ENCODE measurements at places on chromosomes 7 and 10.

DNA sequence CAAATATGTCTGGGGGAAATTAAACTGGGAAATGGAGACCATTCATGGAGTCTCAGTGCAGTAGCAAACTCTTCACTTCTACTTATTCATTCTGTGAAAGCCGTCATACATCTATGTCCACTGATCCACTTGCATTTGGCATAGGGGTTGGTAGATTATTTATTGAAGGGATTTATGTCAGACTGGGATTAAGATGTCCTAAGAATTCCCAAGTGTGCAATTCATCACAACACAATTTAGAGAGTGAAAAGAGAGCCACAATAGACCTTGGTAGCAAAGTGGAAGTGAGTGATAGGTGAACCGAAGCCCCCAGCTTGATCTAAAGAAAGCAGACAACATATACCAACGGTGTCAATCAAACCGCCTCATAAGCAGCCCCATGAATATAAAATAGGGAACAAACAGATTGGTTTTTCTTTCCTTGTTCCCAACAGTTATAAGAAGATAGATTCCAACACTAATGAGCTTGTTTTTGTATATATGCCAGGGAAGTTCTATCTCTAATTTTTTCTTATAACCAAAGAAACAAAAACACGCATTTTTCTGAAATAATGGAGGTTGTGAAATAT is 234.3 kb downstream of the CACNA2D1 start:
- no peak for DNase-seq

DNA sequence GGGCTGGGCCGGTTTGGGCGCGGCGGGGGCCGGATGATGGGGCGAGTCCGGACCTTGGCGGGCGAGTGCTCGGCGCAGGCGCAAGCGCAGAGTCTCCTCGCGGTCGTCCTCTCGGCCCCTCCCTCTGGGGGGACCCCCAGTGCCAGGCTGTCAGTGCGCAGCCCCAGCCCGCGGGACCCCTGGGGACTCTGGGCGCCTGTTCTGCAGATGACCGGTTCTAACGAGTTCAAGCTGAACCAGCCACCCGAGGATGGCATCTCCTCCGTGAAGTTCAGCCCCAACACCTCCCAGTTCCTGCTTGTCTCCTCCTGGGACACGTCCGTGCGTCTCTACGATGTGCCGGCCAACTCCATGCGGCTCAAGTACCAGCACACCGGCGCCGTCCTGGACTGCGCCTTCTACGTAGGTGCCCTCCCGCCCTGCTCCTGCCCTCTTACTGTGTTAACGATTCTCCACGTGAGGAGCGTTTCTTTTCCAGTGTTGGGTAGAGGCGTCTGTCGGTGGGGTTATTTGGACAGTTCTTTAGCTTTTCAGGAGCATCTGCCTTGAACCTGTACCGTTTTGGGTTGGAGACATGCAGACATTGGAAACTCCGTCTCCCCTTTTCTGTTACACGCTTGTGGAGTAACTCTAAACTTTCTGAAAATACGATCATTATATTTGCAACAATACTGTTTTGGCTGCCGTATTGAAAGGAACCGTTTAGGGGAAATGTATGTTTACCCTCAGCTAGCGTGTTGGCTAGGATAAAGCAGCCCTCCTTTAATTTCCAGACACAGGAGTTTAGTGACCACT is 706 bp downstream of the BUB3 start:
- no peak for DNase-seq

DNA sequence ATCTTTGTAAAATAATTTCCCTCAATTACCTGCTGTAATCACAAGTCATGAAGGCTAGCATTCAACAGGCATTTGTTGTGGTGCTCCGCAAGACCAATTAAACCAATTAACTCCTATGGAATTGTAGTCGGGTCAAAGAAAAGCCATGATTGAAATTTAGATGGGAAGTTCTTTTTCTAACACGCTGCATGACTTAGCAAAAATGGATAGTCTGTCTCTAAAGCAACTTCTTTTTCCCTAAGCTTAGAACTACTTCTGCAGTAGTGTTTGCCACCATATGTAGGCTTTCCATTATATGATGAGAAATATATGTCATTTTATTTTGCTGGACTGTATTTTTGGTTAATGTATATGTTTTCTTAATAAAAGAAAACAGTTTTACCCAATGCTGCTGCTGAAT is 119.1 kb downstream of the TSPAN12 start:
- no peak for DNase-seq

- no peak for DNase-seq
Observed at GRCh38 chr7:54419209-54419608, 123.0 kb upstream of the VSTM2A start.

DNA sequence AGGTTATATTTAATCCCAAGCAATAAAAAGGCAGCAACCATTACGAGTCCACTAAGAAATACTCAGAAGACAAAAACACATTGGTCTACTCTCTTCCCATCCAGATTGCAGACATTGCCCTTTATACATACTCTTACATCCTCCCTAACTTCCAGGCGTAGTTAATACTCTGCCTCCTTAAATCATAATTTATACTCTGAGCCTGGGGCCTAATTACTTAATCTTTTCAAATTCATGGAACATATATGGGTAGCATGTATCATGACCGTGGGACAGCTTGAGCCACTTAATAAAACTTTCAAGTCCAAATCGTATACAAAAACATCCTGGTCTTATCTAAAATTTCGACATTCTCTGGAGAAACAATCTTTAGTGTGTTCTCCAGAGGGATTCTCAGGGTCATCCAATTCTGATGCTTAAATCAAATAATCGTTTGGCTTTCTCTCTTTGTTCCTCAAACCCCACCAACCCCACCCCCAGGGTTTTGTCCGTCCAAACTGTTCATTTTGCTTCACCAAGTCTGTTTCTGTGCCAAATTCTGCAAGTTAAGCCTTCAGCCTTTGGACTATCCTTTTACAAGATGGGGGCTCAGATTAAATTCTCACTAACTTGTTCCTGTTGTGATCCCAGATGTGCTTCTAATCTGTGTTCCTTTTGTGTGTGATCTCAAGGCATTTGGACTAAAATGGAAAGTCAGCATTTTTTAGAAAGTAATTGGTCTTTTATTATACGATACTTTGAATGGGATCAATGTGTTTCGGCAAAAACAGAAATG is 86.4 kb downstream of the ADAM12 start:
- no peak for DNase-seq

GRCh38 chr7:150803161-150803860 is 2.7 kb downstream of the TMEM176A start:
- no peak for DNase-seq

DNA sequence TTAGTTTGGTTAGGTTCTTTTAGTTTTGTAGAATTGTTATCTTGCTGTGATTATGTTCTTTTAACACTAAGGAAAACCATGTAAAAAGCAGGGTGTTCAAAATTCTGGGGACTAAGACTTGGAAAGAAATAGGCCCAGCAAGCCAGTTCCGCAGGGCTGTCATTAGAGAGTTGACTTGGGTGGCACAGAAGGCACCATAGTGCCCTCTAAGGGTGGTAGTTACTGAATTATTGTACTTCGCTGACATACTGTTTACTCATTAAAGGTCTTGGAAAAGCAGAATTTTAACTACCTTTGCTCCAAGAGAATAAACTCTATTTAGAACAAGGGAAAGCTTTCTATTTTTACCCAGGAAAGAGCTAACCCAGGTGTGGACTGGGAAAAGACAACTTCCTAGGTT is 86.5 kb downstream of the OTUD1 start:
- no peak for DNase-seq

DNA sequence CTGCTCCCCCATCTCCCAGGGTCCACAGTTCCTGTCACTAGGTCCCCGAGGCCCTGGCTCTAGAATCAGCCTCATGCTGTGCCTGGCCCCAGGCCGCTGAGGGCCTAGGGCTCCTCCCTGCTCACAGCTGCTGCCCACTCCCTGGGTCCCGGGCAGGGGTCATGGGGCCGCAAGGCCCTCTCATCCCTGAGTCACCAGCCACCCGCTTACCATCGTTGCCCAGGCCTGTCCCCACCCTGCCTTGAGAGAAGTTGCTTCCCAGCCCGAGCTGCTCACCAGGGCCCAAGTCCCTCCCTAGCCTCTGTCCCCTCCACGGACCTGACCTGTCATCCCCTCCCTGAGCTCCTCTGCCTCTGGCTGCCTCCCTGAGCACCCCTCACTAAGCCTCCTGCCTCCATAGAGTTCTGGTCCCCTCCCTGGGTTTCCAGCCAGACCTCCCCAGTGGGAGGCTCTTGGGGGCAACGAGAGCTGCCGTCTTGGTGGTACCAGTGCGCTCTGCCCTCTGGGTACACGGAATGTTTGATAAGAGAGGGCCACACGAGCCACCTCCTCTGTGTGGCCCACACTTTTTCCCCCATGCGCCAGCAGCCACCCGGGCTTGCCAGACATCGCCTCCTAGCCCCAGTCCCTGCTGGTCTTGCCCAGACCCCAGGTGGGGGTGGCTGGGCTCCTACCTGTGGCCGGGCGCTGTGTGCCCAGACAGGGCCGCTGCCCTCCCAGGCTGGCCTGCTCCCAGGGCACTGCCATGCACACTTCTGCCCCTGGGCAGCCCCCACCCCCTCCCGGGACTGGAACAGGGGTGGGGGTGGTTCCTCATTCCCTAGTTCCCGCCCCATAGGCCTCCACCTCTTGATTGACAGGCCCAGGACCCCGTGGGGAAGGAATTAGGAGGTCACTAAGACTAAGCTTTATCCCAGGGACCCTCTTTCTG is 21.3 kb downstream of the MLXIPL start:
- DNase-seq = no peak

GRCh38 chr10:62818426-62819011 is 2.4 kb upstream of the EGR2 start:
- DNase-seq = no peak

- DNase-seq = no peak
Observed at GRCh38 chr10:74637685-74638084, 188.7 kb upstream of the KAT6B start.

- DNase-seq = no peak
Observed at GRCh38 chr7:107615910-107616680, 36.0 kb downstream of the BCAP29 start.

GRCh38 chr10:51768886-51769465 is 69.6 kb upstream of the CSTF2T start:
- no peak for DNase-seq

- no peak for DNase-seq
Observed at GRCh38 chr7:154743206-154743605, 259.7 kb downstream of the PAXIP1 start.

DNA sequence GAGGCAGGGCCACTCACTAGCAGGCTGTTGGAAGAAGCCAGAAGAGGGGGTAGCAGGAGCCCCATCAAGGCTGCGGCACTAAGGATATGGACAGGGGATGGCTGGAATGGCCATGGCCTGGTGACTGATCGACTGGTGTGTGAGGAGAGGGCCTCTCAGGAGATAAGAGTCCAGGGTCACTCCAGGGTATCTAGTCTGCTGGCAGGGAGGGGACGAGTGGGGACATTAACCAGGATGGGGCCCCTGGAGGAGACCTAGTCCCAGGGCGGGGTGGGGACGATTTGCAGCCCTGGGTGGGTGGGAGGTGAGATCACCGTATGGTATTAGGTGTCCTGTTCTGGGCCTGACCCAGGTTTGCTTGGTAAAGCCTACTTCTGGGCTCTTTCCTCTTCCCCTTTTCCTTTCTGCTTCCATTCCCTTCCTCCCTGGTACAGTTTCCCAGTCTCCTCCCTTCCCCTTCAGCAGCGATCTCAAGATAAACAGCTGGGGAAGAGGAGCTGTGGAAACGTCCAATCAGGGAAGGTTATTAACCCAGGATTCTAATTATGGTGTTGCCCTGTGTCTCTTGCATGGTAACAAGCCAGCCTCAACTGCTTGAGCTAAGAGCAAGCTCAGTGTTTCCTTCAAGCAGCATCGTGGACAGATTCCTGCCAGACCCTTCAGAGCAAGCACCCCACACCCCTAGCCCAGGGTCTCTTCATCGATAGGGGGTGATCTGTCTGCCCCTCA is 233.2 kb downstream of the RPS24 start:
- no peak for DNase-seq

DNA sequence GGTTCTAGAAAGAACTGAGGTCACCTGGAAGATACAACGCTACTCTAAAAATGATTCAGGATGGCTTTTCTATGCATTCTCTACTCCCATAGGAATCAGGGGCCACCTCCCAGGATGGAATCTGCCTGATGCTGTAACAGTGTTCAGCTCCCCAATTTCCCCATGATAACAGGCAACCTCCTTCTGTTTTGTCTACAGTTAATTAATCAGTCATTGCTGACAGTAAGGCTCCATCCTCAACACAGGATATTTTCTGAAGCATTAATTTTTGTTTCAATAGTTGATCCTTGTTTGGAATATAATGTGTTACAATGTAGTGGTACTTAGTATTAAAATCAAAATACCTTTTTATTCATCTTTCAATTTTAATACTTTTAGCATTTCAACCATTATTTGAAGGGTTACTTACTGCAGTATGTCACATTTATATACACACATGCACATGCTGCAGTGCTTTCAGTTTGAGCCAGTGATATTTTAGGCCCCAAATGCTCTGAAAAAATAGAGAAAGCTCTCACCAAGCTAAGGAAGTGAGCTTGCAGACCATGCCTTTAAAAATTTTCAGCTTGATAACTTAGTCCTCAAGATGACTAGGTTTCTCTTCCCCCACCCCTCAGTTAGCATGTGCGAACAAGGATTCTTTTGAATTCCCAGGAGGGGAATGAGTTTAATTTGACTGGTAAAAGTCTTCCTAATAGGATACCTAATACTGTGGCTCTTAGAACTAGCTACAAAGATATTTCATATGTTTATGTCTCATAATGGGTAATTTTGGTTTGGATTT is 592 bp upstream of the PIK3CG start:
- no peak for DNase-seq

- DNase-seq = no peak
Observed at GRCh38 chr10:5959142-5959541, 18.2 kb downstream of the IL15RA start.

- DNase-seq = no peak
Observed at GRCh38 chr7:81776948-81777630, 7.2 kb upstream of the HGF start.

DNA sequence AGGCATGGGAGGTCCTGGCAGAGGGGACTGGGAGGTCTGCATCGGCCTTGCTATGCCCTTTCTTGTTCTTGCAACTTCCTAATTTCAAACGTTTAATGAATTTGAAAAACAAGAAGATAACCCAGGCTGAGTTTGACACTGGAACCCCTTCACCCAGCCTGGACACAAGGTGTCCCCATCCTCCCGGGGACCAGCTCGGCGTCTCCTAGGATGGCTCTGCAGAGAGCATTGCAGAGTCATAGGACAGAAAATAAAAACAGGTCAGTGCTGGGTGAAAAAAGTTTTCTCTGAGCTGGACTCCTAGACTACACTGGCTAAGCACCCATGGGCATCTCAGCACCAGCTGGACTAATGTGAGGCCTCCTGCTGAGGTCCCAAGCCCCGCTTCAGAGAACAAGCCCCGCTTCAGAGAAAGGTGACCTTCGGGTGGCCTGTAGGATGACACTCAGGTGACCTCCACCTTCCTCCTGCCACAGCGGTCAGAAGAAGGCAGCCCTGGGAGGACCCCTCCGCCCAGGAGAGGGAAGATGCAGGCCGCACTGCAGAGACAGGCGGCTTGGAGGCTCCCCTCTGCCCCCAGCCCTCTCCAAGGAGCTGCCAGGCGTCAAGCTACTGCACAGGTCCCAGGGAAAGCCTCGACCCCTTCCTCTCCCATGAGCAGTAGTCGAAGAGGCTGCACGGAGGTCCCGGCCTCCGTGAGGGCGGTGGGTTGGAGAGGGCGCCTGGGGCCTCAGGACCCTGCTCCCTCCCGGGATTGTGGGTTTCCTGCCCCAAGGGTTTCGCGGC is 9.3 kb upstream of the UNCX start:
- no peak for DNase-seq

- no peak for DNase-seq
Observed at GRCh38 chr7:43658718-43659548, 70.4 kb downstream of the COA1 start.
